CD4-positive, alpha-beta memory T cell (primary cell): ENCODE measurements at places on chromosomes 5 and 9. TPM values are rescaled to one million over a fixed set of nuclear protein-coding genes. Genes with fewer than 3 reads are reported as not detected.

GRCh38 chr5:33793836-33794549 is 97.8 kb downstream of the ADAMTS12 start:
- no peak for DNase-seq

- no peak for DNase-seq
Observed at GRCh38 chr5:158120760-158121159, 261.8 kb upstream of the CLINT1 start.

Gene SPATA31A3
- not detected for total RNA-seq

- no peak for DNase-seq
Observed at GRCh38 chr5:10903786-10904560, 142.9 kb upstream of the DAP start.

DNA sequence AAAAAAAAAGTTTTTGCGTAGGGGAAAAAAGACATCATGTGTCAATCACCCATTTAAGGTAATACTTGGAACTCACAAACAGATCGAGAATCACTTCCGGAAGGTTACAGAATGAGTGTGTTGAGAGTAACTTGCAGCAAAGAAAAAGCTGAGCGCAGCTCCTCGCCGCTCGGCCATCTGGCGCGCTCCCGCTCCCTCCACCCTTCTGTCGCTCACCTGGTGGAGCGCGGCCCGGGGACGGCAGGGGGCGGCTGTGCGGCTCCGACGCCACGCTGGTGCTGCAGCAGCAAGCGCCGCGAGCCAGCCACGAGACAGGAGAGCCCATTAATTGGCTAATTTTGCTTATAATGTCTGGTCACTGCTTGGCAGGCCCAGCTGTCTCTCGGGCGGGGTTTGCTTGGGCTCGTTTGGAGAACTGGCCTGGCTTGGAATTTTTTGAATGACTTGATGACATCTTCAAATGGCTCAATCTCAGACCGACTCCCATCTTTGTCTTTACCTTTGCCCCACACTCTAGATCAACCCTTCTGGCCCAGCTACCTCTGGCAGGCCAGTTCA is 601.8 kb downstream of the CCDC171 start:
- no peak for DNase-seq

- DNase-seq, result no peak
Observed at GRCh38 chr5:3827624-3828023, 232.0 kb downstream of the IRX1 start.

Gene LCN9
- total RNA-seq, result not detected

Gene OSMR
- total RNA-seq, result not detected

- DNase-seq, result no peak
Observed at GRCh38 chr5:25091921-25092320, 447.1 kb upstream of the CDH10 start.

DNA sequence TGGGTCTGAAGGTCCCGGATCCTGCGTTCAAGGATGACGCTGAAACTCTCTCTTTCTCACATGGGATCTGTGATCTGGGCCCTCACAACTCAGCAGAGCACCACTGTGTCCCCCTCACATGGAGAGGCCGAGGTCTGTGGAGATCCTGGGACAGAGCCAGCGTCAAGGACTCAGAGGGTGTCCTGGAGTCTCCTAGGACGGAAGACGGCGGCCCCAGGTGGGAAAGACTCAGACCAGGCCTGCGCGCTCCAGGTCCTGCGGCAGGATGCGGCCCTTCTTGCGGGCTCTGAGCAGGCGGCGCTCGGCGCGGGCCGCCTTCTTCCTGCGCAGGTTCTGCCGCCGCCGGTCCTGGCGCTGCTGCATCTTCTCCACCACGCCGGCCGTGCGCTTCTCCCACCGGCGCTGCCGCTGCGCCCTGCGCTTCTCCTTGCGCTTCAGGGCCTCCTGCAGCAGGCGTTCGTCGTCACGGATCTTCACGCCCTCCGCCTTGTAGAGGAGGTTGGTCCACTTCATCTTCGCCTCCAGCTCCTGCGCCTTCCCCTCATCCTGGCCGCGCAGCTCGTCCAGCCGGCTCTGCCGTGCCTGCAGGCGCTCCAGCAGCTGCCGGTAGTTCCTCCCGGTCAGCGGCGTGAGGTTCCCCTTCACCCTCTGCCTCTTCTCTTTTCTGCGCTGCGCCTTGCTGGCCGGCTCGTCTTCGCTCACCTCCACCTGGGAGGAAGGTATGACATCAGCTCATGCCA is 4.2 kb downstream of the SURF6 start:
- no peak for DNase-seq

Gene PCDHGA10
- 0.25 TPM for total RNA-seq

DNA sequence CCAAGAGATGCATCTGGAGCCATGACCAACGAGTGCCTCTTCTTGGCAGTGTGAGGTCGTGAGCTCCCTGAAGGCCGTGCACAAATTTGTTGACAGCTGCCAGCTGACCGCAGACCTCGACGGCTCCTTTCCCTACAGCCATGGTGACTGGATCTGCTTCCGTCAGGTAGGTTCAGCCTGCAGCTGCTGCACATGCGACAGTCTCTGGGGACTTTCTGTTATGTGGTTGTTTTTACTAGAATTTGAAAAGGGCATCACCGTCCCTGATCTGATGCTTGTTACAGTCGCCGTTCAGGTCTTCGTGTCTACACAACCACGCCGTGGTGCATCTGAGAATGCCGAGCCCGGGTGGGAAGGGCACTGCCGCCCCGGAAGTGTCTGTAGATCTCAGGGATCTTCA is 36.5 kb upstream of the LRRC14B start:
- DNase-seq, result no peak

Gene AGXT2
- total RNA-seq, result not detected

DNA sequence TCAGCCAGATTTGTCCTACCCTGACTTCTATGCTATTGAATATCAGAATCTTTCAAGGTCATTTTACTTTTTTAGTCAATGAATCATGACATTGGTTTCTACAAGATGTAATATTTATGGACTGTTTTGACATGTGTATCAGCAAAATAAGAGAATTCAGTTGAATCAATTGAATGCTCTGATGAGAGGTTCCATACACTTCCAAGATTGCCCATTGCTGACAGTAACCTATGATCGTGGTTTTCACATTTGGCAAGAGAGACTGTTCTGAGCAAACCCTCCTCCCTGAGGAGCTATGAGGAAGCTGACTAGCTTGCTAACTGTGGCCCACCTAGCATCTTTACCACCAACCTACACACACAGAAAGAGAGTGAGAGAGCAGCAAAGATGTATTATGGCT is 56.7 kb upstream of the FST start:
- no peak for DNase-seq

GRCh38 chr5:34474573-34475021 is 181.5 kb upstream of the RAI14 start:
- peak; percentile 15 for DNase-seq

Gene HTR4
- not detected for total RNA-seq
